ENCODE measurements at places on chromosomes 7 and 10. TPM values are rescaled to one million over a fixed set of nuclear protein-coding genes. Genes with fewer than 3 reads are reported as not detected.

The VAX1 gene
- total RNA-seq, result not detected

- no peak overlapping the region for H3K4me3 ChIP-seq
- H3K27me3 ChIP-seq, result no peaks in the 10 kb centered on the region
- H3K36me3 ChIP-seq, result no peaks in the 10 kb centered on the region
- peaks cover 19% of the 10 kb centered on the region for H3K4me1 ChIP-seq
Measured at GRCh38 chr10:80280071-80280800, 9.2 kb downstream of the MAT1A start.

DNA sequence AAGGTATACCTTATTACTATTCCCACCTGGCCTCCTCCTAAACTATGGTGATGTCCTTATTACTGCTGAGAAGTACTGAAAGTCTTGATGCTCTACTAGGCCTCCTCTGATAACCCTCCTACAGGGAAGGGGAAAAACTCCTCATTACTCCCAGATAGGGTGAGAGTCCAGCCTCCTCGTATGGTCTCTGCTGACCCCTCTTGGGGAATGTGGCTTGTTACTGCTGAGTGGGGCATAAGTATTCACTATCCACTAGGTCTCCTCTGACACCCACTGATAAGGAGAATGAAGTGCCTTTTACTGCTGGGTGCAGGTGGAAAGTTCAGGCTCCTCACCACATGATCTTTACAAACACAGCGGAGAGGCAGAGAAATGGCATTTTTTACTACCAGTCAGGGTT lies 222.9 kb downstream of the CHRM2 start:
- no peak for DNase-seq
- no peaks in the 10 kb centered on the region for H3K27me3 ChIP-seq
- H3K36me3 ChIP-seq, result no peaks in the 10 kb centered on the region
- no peak overlapping the region for H3K27ac ChIP-seq

GRCh38 chr10:50991456-50992355 lies 82.6 kb upstream of the PRKG1 start:
- H3K4me1 ChIP-seq, result peaks cover 13% of the 10 kb centered on the region
- no peaks in the 10 kb centered on the region for H3K27me3 ChIP-seq
- DNase-seq, result peak; percentile 25

GRCh38 chr10:111968647-111969046 lies 214.9 kb downstream of the GPAM start:
- H3K27me3 ChIP-seq, result no peaks in the 10 kb centered on the region
- DNase-seq, result no peak
- H3K27ac ChIP-seq, result no peak overlapping the region
- H3K4me3 ChIP-seq, result no peak overlapping the region
- H3K36me3 ChIP-seq, result no peaks in the 10 kb centered on the region

- no peaks in the 10 kb centered on the region for H3K27me3 ChIP-seq
- H3K4me1 ChIP-seq, result peaks cover 2% of the 10 kb centered on the region
- H3K36me3 ChIP-seq, result no peaks in the 10 kb centered on the region
Measured at GRCh38 chr7:90777041-90777440, 180.9 kb downstream of the CDK14 start.
